ENCODE measurements at places on chromosomes 12 and 14.

GRCh38 chr12:84355561-84355960 lies 557.0 kb downstream of the SLC6A15 start:
- no peak for DNase-seq

- DNase-seq = no peak
Observed at GRCh38 chr14:104373055-104373854, 206.3 kb upstream of the C14orf180 start.

GRCh38 chr14:77654001-77654441 lies 37.6 kb upstream of the SPTLC2 start:
- no peak for DNase-seq

DNA sequence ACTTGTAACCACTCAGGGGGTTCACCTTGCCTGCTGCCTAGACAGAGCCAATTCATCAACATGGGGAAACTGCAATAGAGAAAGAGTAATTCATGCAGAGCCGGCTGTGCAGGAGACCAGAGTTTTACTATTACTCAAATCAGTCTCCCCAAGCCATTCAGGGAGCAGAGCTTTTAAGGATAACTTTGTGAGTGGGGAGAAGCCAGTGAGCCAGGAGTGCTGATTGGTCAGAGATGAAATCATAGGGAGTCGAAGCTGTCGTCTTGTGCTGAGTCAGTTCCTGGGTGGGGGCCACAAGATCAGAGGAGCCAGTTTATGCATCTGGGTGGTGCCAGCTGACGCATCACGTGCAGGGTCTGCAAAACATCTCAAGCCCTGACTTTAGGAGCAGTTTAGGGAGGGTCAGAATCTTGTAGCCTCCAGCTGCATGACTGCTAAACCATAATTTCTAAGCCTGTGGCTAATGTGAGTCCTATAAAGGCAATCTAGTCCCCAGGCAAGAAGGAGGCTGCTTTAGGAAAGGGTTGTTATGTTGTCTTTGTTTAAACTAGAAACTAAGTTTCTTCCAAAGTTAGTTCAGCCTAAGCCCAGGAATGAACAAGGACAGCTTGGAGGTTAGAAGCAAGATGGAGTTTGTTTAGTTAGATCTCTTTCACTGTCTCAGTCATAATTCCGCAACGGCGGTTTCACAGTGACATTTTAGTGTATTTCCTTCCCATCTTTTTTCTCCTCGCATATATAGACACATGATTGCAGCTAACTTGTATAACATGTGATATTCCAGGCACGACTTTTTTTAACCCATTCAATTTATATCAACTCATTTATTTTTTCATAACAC lies 68.9 kb upstream of the NCOR2 start:
- peak; percentile 86 for DNase-seq

GRCh38 chr12:121514184-121514742 lies 66.6 kb downstream of the KDM2B start:
- no peak for DNase-seq

DNA sequence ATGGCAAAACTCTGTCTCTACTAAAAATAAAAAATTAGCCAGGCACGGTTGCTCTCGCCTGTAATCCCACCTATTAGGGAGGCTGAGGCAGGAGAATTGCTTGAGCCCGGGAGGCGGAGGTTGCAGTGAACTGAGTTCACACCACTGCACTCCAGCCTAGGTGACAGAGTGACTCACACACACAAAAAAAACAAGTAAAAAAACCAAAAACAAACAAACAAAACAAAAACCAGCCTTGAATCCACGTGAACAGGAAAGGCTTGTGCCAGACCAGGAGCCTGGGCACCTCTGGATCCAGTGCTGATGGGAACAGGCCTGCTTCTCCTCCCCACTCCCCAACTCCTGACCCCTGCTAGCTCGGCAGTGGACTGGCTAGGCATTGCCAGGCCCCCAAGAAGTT lies 3.5 kb downstream of the FOXN4 start:
- DNase-seq = no peak
